ENCODE measurements at places on chromosomes 13 and 19.

- DNase-seq: no peak
These were observed 7.1 kb downstream of the SPRED3 start for GRCh38 chr19:38395381-38396114.

DNA sequence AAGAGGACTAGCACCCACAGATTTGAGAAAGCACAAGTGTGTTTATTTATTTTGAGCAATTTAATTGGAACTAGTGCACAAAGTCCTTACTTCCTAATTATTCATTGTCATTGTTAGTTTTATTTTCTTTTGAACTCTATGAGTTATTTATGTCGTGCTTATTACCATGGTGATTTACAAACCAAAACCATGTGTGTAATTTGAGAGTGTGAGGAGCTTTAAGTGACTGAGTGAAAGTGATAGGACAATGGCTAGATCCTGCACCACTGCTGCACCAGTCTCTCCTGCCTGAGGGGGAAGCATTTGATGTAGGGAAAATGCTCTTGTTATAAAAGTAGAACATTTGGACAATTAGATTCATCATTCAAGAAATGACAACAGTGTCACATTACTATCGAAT, 172.3 kb upstream of the KLF12 start:
- DNase-seq: no peak

GRCh38 chr13:60093425-60094019, 70.2 kb downstream of the DIAPH3 start:
- no peak for DNase-seq

- DNase-seq: no peak
These were observed 163.0 kb downstream of the EFNB2 start for GRCh38 chr13:106372199-106373155.

DNA sequence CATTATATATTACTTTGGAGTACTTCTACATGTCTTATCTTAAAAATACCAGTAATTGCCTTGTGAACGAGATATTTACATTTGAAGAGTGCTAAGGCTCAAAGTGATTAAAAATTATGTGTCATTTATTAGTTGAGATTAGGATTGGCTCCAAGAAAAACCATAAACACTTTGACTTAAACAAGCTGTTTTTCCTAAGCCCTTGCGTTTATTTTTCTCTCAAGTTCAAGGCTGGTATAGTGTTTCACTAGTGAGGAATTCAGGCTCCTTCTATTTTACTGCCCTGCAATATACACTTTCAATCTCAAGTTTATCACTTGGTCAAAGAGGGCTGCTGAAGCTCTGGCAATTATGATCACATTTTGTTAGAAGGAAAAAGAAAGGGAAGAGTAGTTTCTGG, 49.9 kb downstream of the UFM1 start:
- no peak for DNase-seq

GRCh38 chr19:11399667-11400066, 15.6 kb upstream of the EPOR start:
- DNase-seq: no peak

Data from central memory CD8-positive, alpha-beta T cell (primary cell).